GM13976 (cell line): ENCODE measurements at places on chromosomes 4 and X.
A peak's percentile ranks its signal among the peaks of the same experiment; 100 is the strongest.

- DNase-seq: no peak
Observed at GRCh38 chr4:19711871-19712270, 539.8 kb upstream of the SLIT2 start.

DNA sequence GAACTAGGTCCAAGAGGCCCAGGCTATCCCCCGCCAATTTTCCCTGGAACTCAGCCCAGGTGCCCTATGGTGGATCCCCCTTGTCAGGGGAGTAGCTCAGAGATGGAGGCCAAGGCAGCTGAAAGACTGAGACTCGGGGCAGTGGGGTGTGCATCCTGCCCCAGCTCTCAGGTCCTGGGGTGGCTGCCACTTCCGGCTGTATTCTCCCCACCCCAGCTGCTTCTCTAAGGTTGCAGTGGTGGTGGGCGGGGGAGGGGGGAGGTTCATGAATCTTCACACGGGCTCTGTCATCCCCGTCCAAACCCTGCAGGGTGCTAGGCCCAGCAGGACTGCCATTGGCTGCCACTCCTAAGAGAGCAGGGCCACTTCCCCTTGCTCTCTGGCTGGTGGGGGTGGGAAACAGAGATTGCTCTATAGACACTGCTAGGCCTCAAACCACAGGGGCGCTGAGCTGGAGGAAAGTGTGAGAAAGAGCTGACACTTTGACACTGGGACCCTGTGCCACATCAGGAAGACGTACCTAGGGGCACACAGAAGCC, 1.5 kb downstream of the SASH3 start:
- peak; percentile 79 for DNase-seq

DNA sequence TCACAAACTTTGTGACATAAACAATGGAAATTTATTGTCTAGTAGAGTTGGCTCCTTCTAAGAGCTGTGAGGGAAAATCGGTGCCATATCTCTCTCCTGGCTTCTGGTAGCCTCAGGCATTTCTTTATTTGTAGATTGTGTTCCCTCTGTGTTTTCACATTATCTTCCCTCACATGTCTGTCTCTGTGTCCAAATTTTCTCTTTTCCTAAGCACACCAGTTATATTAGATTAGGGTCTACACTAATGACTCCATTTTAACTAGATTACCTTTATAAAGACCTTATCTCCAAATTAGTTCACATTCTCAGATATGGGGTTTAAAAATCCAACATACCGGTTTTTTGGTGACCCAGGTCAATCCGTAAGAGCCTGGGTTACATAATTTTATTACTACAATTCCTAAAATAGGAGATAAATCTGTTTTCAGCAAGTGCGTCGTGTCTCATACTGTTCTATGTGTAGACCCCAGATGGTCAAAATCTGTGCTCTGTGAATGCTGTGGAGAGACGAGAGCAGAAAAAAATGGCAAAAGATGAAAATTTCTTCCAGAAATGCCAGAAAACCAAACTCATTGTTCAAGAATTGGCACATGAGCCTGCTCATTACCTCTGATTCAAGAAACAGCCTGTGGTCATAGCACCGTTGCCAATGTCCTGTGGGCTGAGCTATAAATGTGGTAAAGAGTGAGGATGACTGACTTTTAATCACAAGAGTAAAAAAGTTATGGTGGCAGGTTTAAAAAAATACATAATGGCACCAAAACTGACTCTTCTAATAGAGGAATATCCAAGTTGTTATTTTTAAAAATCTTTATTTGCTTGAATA, 574.7 kb downstream of the PCDH7 start:
- no peak for DNase-seq

- no peak for DNase-seq
Observed at GRCh38 chrX:73962948-73963347, 341.0 kb upstream of the ZCCHC13 start.

GRCh38 chrX:8404926-8405325, 59.7 kb upstream of the VCX3B start:
- no peak for DNase-seq

- DNase-seq: no peak
Observed at GRCh38 chr4:88613417-88613875, 21.2 kb downstream of the HERC3 start.

- no peak for DNase-seq
Observed at GRCh38 chrX:123698979-123699520, 33.8 kb downstream of the THOC2 start.
